ENCODE measurements at places on chromosomes 12 and 14.

GRCh38 chr14:61438497-61438859 is 117.1 kb downstream of the PRKCH start:
- no peak for DNase-seq

DNA sequence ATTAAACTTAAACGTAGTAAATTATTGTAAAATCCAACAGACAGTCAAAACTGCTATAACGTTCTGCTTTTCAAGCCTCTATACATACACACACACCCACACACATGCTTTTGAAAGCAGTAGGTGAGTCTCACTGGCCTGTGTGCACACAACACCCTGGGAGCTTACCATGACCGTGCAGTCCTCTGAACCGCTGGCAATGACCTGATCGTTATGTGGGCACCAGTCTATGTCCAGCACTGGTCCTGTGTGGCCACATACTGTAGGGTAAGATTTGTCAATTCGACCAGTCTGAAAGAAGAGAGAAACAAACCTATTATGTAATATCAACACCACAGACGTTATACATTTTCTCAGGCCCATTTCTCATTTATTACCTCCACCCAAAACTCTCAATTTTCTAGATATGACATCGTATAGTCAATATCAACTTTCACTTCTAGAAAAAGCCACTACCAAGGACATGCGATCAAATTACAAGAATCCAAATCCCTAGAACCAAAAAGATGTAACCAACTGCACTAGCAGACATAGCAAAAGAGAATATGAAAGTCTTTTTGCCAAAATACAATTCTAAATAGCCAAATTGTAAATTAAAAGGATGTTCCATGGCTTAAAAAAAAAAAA is 44.5 kb upstream of the SELPLG start:
- no peak for DNase-seq

- DNase-seq, result no peak
Measured at GRCh38 chr14:81243499-81243898, 22.7 kb upstream of the GTF2A1 start.

DNA sequence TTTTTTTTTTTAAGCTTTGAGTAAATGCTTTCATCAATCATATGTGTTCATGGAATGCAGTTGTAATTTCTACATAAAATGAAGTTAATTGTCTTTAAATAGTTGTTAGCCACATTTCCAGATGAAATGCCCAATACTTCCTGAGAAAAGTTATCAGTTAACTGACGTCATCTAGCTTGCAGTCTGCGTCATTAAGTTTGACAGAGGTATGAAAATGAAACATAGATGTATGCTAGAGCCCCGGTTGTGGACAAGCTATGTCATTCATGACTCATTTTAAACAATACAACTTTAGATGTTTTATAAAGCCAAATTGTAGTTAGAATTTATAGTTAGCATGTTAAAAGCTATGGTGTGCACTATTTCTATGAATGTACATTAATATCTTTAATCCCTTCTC is 90.7 kb downstream of the PLEKHA5 start:
- DNase-seq, result no peak

- DNase-seq, result peak; percentile 97
Measured at GRCh38 chr12:6229224-6230218, 29.3 kb downstream of the CD9 start.

DNA sequence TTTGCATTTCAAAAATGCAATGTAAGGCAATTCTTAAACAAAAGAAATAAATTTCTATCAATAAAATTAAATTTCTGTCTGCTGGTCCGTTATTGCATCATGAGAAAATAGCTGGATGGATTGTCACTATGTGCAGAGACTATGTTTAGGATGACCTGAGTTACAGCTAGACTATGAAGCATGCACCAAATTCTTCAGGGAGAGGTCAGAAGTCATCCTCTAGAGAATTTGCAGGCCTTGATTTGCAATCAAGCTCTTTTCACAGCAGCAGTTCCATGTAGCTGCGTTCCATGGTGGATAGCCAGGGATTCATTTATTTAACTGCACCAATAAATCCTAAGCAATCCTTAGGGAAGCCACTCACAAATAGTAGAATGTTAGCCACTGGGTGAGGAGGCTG is 253.7 kb downstream of the MSRB3 start:
- no peak for DNase-seq

DNA sequence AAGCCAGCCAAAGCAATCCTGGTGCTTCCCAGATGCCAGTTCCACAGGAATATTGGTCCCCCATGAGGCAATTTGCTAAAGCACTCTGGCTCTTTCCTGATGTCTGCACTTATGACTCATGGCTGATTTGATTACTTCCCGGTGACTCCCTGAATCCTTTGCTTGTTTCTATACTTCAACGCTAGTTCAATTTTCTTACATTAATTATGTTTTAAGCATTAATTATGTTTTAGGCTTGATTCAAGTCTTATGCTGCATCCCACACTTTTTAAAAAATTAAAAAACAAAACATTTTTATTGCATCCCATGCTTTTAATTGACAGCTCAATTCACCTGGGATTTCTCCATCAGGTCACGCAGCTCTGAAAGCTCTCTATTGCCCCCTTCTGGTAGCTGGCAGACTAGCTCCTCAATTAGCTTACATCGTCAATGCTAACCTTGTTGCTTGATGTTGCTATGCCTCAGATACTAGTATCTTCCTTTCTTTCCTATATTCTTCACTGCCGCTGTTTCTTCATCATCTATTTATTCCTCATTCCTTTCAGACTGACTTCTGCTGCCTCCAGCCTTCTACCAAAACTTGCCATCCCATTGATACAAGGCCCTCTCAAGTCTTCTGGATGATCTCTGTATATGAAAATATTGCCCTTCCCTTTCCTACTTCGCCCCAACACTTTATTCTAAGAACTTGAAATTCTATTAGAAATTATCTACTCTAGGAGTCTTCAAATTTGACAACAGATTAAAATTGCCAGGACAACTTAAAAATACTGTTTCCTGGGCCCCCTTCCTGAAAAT is 32.0 kb downstream of the TSHR start:
- DNase-seq, result peak; percentile 78

DNA sequence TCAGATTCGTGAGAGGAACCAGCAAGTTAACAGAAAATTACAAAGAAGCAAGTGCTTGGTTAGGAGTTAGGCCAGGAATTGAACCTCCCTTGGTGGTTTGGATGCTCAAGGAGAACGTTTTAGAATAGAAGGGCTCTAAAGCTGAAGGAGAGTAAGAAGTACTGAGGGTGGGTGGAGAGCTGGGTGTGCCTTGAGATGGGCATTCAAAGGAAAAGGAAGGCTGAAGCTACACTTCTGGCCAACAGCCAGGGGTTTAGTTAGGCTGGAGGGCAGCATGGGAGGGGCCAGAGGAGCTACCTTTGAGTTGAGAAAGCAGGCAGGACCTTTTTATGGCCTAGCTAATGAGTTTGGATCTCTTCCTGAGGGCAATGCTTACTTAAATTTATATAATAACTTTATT is 421.2 kb downstream of the CCDC91 start:
- no peak for DNase-seq

GRCh38 chr14:50301914-50302313 is 10.1 kb downstream of the L2HGDH start:
- no peak for DNase-seq

DNA sequence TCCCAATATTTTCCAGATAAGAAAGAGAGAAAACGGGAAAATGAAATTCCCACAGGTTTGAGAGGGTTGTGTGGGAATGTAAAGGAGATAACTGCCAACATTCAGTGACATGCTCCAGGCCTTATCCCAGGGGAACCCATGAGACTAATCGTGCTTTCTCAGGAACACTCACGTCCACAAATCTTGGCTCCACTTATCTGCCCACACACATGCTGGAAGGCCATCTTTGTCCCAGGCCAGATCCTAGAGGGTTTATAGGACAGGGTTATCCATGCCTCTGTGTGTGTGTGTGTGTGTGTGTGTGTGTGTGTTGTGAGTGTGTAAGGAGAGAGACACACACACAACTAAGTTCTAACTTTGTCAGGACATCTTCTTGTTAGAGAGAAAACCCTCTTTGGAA is 182.2 kb upstream of the E2F7 start:
- peak; percentile 46 for DNase-seq

GRCh38 chr12:9143137-9143536 is 27.4 kb upstream of the A2M start:
- no peak for DNase-seq

DNA sequence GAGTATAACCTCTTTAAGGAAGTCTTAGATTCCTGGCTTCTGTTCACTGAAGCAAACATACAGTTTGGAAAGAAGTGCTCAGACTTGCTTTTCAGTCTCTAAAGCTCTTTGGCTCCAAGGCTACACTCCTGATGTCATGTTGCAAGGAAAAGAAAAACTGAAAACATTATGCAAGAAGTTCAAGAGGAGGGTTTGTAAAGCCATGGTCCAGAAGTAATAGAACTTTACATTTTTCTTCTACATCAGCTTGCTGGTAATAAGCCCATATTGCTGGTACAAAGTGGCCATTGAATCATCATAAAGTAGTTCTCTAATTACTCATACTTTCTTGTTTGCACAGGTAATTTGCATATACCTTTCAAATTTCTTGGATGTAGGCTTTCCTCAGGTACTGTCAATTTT is 83.6 kb downstream of the BBS10 start:
- DNase-seq, result peak; percentile 23

DNA sequence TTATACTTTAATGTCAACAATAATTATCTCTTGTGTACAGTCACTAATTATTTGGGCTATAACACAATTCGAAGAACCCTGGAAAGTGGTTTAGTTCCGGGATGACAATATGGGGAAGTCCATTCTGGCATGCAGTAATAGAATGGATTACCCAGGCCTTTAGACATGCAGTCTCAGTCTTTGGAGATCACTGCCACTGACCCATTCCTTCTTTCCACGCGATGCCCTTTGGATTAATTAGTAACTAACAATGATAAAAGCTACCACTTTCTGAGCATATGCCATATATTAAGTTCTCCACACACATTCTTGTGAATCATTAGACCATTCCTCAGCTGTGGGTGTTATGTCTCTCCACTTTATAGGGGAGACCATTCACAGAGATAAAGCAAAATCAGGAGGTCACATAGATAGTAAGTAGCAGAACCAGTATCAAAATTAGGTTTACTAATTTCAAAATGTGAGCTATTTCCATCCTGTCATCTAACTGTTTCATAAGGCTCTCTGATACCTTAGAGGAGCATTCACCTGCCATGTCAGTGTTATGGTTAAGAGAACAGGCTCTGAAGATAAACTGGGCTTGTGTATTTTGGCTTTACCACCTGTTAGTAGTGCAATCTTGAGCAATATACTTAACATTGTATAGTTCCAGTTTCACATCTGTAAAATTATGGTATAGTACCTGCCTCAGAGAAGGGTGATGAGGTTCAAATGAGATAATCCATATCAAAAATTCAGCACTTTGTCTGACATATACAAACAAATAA is 27.2 kb upstream of the KCNJ8 start:
- no peak for DNase-seq

GRCh38 chr12:18521461-18521860 is 216.4 kb downstream of the PLCZ1 start:
- DNase-seq, result no peak

All from umbilical cord (tissue), 2 donors.